ENCODE measurements at places on chromosomes 2 and 18.

GRCh38 chr2:236687296-236687965 is 117.8 kb downstream of the ACKR3 start:
- peak; percentile 48 for DNase-seq

GRCh38 chr2:114642988-114643553 is 200.6 kb downstream of the DPP10 start:
- DNase-seq: no peak

DNA sequence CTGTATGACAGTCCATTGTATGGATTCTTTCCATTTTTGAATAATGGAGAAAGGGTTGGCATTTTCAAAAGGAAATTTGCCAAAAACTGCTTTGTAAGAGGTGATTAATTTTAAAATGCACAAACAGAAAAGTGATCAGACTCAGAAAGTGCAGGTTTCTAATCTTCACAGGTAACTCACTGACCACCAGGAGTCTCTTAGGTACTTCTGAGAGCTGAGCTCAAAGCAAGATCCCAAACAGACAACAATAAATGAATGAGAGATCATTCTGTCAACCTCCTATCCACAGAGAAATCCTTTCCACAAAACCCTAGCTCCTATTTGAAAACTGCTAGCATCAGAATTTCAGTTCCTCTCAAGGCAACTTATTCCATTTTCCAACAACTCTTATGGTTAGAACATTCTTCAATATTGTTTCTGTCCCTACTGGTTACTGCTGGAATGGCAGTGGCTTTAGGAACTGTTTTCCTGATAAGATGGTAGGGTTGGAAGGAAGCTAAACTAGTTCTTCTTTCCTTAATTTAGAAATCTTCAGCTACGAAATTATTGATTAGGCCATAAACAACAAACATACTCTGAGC is 20.6 kb upstream of the HAAO start:
- DNase-seq: no peak

DNA sequence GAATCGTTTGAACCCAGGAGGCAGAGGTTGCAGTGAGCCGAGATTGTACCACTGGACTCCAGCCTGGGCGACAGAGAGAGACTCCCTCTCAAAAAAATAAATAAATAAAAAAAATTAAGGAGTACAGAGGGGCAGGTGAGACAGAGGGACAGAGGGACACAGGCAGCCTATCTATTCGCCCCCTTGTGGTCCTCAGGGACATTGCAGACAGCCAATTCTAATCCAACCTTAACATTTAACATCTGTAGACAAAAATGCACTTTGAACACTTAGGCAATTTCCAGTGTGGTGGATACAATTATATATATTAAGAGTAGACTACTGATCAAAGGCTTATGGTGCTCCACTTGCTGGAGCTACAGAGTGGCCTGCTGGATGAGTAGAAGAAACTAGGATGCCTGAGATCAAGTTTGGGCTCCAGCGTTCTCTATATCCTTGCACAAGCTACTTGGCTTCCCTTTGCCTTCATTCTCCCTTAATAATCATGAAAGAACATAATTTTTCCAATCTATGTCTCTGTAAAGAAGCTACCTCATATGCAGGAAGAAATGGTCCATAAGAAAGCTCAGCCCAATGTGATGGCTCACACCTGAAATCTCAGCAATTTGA is 8.2 kb upstream of the SMARCAL1 start:
- DNase-seq: no peak

DNA sequence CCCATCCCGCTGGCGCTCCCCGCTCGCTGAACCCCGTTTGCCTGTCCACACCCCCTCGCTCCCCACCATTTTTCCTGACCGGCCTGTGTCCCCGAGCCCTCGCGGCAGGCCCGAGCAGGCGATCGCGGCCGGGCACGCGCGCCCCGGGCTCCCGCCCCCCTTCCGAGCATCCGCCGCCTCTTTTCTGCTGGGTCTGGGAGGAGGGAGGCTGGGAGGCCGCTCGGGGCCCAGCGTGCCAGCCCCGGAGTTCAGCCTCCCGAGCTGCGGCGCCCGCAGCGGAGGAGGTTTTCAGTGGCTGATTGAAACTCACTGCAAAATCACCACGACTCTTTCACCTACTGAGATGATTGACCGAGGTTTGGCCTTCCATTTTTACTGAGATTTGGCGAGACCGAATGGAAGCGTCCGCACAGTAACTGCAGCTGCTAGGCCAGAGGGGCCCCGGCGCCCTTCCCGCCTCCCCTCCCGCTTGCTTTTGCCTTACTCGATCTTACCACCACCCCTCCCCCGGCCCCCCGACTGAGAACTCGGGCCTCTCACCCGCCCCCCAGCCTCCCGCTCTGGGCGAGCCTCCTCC is 4.8 kb downstream of the SOX11 start:
- peak; percentile 86 for DNase-seq

GRCh38 chr2:207501802-207502576 is 27.8 kb upstream of the CREB1 start:
- peak; percentile 48 for DNase-seq

- DNase-seq: no peak
These were observed 5.5 kb downstream of the SYT4 start for GRCh38 chr18:43271593-43272432.

DNA sequence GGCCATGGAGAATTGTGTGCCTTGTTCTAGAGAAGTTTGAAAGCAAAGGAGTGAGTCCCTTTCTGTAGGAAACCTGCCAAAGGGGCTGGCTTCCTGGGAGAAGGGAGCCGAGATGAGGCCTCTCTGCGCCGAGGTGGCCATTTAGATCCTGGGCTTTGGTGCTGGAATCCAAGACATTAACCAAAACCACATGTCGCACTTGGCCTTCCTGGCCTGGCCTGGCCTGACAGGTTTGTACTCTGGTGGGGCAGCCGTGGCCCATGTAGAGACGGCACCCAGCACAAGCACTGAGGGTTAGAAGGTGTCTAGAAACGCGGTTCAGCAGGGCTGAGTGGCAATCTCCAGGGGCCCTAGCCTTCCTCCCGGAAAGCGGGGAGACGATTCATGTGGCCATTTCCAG is 7.1 kb downstream of the CNNM3 start:
- no peak for DNase-seq

DNA sequence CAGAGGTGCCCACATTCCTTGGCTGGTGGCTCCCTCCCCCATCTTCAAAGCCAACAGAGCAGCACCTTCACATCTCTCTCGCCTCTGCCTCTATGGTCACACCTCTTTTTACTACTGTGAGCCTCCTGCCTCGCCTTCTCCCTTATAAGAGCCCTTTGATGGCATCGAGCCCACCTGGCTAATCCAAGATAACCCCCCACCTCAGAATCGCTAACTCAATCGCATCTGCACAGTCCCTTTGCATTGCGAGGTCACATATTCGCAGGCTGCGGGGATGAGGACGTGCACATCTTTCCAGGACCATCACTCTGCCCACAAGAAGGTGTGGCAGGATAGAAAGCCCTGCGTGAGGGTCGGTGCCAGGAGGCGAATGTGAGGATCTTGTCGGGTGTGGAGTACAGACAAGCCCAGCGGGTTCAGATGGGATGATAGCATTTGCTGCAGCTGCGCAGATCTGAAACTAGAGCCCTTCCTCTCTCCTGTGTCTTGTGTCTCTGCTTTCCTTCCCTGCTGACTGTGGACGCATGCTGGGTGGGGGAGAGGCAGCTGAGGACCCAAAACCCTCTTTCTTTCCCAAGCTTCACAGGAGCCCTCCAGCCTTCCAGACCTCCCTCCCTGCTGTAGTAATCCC is 148.3 kb upstream of the HDAC4 start:
- DNase-seq: no peak

DNA sequence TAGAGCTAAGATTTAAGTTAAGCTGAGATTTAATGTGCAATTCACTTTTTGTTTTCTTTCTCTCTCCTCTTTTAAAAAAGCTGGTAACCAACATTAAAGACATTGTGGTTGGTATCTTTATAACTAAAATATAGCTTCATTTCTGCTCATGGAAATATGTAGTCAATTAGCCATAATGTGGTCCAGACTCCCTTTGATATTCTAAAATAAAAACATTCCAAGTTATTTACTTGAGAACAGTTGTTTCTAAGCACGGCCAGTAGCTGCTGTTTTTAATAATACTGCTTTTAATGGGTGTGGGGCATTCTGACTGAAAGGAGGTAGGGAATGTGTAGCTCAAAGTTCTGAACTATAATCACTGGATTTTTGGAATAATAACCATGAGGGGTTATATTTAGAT is 183.3 kb upstream of the FBXO11 start:
- no peak for DNase-seq

GRCh38 chr18:36519358-36519757 is 221.8 kb downstream of the FHOD3 start:
- no peak for DNase-seq

DNA sequence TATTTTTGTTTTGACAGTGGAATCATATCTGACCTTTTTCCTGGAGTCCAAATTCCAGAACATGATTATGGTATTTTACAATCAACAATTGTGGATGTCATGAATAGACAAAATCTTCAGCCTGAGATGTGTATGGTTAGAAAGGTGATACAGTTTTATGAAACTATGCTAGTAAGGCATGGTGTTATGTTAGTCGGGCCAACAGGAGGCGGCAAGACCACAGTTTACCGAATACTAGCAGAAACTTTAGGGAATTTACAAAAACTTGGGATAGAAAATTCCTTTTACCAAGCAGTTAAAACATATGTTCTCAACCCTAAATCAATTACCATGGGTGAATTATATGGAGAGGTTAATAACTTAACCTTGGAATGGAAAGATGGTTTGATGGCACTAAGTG is 137.0 kb downstream of the DNAH6 start:
- no peak for DNase-seq

DNA sequence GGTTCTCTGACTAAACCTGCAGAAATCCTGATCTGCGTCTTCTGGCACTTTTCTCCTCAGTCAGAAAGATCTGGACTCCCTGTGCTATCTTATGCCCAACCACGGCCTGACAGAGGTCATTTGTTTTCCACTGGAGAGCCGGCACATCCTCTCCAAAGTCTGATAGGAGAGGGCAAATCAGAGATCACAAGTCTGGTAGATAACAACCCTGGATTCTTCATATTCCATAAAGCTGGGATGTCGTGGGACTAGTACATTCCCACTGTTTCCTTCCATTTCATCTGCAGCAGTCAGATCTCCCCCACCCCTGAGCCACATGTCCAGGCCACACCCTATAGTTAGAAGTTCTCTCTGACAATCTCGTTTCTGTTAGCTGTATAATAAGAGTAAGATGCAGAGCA is 157.0 kb downstream of the MGAT5 start:
- no peak for DNase-seq

DNA sequence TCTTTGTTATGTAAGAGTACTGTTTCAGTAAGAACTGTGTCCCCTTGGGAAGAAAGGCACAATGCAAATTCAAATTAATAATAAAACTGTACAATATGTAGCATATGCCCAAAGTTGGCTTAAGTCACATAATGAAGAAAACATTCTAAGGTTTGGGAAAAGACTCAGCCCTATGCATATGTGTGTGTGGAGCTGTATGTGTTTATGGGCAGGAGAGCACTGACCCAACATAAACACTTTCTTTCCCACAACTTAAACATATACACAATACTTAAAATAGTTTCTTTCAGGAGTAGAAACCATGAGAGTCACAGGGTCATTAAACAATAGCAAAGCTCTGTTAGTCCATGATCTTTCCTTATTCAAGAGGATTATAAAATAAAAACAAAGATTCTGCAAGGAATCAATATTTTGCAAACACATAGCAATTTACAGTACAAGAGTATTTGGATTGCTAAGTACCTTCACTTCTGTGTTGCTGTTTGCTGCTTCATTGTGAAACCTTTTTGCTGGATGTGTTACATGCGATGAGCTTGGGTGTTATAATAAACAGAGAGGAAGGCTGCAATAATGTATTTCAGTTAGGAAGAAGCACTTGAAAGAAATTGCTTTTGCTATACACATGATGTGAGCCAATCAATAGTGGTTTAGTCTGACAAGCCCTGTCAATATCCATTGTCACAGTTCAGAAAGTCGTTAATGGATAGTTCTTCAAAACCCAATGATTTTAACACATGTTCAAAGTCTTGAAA is 347.3 kb downstream of the ARHGAP15 start:
- DNase-seq: no peak

GRCh38 chr2:105754994-105755393 is 10.3 kb downstream of the NCK2 start:
- DNase-seq: no peak

DNA sequence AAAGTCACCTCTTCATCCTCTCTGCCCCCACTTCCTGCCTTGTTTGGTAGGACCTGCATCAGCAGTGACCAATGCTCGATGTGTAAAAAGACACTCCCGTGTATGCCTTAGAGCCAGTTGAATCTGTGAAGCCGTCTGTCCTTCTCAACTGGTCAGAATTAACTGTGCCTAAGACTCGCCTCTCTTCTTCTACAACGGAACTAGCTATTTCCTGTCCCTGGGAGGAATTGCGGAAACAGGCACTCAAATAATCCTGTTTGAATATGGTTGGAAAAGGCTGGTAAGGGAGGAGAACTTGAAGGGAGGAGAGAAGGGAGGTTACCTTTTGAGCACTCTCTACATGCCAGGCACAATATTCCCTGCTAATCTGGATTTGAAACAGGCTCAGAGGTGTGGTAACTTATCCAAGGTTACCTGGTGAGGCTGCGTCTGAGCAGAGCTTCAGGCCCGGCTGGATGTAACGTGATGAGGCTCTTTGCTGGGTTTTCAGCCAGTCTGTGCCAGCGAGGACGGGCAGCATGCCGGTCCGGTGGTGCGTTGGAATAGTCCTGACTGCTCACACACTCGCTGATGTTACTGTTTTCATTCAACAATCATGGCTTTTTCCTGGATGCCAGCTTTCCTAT is 127.0 kb downstream of the FAM168B start:
- DNase-seq: no peak

- no peak for DNase-seq
These were observed 200.8 kb downstream of the PLCL1 start for GRCh38 chr2:198004921-198005829.

GRCh38 chr18:45920367-45920766 is 46.8 kb downstream of the EPG5 start:
- DNase-seq: no peak

DNA sequence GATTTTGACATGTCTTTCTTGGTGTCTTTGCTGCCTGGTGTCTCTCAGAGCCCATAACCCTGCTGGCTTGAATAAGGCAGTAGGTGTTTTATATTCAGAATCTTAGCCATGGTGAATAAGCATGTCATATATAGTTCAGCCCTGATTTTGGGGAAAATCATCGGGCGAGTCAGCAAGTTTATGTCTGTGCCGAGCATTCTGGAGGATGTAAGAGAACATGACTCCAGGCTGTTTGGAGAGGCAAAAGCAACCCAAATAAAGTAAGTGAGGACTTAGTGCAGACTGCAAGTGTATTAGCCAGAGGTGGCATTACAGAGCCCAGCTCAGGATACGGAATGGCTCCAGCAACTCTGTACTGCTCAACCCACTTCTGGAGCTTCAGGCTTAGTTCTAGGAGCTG is 50.3 kb downstream of the TCF7L1 start:
- no peak for DNase-seq

GRCh38 chr2:32915694-32916093 is 31.1 kb upstream of the LTBP1 start:
- DNase-seq: no peak

Data from left hindlimb (tissue), 1 donor.